CD4-positive, alpha-beta T cell treated with Interleukin-15 for 4 hours (primary cell): ENCODE measurements at places on chromosomes 5 and 9.
A peak's percentile ranks its signal among the peaks of the same experiment; 100 is the strongest.

- DNase-seq = no peak
Observed at GRCh38 chr5:74476819-74477453, 163.6 kb downstream of the ENC1 start.

GRCh38 chr5:124104821-124105220, 592.8 kb downstream of the CSNK1G3 start:
- DNase-seq = no peak

- DNase-seq = no peak
Observed at GRCh38 chr9:116154334-116154975, 864 bp downstream of the PAPPA start.

DNA sequence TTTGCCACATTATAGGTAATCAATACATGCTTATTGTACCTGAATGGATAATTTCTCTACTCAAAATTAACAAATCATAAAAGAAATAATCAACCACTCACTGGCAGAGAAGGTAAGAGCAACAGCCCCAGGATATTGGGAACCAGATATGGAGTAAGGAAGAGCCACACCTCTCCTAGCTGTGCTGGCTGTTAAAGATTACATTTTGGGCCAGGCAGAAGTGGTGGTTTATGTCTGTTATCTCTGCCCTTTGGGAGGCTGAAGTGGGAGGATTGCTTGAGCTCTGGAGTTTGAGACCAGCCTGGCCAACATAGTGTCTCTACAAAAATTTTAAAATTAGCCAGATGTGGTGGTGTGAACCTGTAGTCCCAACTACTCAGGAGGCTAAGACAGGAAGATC, 56.4 kb downstream of the BHMT start:
- no peak for DNase-seq

GRCh38 chr9:27341545-27342294, 44.8 kb upstream of the EQTN start:
- no peak for DNase-seq

DNA sequence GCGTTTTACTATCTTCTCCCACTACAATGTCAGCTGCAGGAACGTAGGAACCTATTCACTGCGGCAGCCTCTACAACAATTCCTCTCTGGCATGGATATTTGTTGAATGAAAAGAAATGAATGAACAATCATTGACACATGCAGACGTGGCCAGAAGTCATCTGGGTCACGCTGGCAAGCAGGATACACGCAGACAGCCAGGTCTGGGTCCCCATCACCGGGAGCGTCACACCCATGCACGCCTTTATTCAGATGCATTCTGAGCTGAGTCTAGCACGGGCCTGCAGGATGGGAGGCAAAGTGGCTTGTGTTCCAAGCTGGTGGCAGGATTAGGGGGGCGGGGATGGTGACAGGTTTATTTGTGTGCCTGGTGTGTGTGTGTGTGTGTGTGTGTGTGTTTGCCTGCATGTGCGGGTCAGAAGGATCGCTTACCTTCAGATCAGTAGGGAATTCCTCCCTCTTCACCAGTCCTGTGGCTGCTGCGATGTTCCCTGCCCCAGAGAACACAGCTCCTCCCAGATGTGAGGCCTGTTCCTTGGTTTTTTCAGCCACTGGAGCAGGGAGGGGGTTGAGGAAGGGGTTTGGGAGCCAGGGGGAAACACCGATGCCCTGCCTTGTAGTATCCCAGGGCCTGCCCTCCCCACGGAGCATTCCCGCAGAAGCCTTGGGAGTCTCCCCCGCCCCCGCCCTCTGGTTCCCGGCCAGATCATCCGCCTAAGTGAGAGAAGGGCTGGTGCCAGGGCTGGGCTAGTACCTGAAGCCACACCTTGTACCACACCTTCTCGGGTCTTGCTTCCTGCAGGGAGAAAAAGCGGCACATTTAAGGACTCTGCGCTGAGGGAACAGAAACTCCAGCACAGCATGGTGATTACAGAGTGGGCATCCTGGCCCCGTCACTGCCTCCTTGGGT, 4.1 kb downstream of the SNCB start:
- DNase-seq = no peak

DNA sequence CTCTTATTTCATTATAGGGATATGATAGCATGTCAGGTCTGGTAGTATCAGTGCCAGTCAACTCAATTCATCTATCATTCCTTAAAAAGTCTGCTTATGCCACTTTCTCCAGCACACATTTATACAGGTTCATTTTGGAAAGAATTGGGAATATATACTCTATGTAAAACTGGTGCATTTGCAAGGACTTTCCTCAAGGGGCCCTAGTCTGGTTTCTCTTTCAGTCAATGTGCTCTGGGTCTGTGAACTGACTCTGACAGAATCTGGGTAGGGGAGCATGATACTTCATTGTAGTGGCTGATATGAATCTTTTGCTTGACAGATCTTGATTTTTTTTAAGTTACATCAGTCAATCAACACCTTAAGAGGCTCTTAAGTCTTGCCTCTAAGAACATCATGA, 313.9 kb downstream of the HTR1A start:
- DNase-seq = no peak

- DNase-seq = no peak
Observed at GRCh38 chr9:125994066-125994943, 247.1 kb downstream of the PBX3 start.

GRCh38 chr9:137453643-137454081, 5.5 kb downstream of the NSMF start:
- DNase-seq = peak; percentile 39

- no peak for DNase-seq
Observed at GRCh38 chr5:139642891-139643871, 5.0 kb upstream of the CXXC5 start.

GRCh38 chr5:159504106-159504856, 174.0 kb upstream of the IL12B start:
- no peak for DNase-seq

GRCh38 chr9:94586814-94587213, 6.8 kb downstream of the FBP2 start:
- no peak for DNase-seq
